NCI-H1417 treated with DMSO at 0.1 percent for 48 hours (cell line): ENCODE measurements at places on chromosomes 7 and 10.

GRCh38 chr10:21524526-21525366 lies 736 bp downstream of the SKIDA1 start:
- DNase-seq: no peak

DNA sequence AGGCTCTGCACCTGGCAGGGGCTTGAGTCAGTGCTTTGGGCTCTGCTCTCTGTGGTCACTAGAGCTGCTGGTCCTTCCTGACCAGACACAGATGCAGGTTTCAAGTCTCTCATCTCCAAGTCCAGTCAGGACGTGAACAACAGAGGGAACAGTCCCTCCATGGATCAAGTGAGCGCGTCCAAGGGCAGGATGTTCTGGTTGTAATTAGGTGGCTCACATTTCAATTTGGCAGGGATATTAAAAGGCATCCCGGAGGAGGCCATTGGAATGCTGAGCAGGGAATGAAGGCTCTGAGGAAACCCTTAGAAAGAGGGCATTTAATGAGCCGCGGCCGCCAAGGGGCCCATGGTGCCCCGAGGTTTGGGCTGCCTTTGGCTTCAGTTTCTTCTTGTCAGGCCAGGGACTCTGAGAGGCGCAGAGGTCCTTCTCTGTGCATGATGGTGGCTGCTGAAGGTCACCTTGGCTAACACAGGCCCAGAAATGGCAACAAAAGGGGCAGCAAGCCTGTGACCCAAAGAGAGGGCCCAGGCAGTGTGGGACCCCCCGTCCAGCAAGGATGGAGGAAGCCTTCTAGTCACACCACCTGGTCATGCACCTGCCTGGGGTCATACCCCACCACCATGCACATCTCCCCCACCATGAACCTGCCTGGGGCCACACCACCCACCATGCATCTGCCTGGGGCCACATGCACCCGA lies 30.7 kb upstream of the INPP5A start:
- no peak for DNase-seq

GRCh38 chr10:68756766-68757165 lies 35.7 kb downstream of the CCAR1 start:
- no peak for DNase-seq

DNA sequence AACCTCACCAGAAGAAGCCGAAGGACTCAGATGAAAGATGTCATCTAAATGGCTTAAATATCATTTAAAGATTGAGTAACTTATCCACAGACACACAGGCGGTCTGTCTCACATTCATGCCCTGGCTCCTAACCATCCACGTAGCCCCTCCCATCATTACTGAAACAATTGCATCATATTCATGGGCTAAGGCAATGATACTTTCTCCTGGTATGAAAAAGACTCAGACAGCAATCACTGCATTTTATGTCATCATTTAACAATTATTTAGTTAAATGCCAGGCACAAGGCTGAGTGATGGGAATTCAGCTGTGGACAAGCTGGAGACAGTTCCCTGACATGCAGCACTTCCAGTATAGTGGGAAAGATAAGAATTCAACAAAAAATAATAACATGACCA lies 11.2 kb upstream of the TECTB start:
- DNase-seq: no peak

DNA sequence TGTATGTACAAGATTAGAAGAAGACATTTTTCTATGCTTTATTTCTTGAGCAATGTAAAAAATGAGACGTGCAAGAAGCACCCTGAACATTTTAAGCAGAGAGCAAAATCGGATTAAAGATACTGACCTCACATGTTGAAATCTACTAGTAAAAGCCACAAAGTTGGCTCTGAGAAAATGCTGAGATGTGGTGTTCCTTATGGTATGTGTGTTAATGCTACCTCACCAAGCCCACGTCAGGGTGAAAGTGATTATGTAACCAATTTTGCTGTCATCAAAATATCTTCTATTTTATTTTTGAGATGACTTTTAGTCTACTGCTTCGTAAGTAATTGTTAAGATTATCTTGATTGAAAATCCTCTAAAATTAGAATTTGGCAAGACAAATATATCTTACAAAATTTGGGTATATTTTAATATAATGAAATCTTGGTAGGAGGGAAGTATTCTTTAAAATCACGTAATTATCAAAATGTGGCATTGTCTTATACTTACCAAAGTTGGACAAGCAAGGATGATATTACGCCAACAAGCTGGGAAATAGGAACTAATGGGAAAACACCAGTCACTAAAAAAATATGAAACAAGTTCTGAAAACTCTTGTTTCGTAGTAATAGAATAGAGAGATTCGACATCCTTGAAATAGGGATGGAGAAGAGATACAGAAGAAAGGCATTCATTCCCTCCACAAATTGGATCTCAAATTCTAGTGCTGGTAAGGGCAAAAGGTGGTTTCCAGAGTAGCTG lies 5.8 kb downstream of the ADO start:
- no peak for DNase-seq

- DNase-seq: no peak
Measured at GRCh38 chr7:44724276-44724675, 24.4 kb upstream of the ZMIZ2 start.

DNA sequence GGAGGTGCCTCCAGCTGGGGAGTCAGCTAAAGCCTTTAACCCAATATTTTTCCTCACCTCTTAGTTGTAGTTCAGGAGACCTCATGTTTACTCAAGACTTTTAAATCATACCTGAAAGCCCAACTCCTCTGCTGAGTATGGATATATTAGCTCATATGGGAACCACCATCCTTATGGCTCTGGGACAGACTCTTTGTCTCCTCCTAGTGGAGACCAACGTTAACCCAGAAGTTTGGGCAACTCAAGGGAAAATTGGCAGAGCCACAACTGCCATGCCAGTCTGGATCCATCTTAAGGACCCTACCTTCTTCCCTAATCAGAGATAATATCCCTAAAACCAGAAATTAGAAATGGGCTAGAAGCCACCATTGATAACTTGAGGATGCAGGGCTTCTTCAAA lies 80.8 kb downstream of the TMEM106B start:
- no peak for DNase-seq

- peak; percentile 3 for DNase-seq
Measured at GRCh38 chr10:66180581-66181318, 745.1 kb upstream of the LRRTM3 start.

DNA sequence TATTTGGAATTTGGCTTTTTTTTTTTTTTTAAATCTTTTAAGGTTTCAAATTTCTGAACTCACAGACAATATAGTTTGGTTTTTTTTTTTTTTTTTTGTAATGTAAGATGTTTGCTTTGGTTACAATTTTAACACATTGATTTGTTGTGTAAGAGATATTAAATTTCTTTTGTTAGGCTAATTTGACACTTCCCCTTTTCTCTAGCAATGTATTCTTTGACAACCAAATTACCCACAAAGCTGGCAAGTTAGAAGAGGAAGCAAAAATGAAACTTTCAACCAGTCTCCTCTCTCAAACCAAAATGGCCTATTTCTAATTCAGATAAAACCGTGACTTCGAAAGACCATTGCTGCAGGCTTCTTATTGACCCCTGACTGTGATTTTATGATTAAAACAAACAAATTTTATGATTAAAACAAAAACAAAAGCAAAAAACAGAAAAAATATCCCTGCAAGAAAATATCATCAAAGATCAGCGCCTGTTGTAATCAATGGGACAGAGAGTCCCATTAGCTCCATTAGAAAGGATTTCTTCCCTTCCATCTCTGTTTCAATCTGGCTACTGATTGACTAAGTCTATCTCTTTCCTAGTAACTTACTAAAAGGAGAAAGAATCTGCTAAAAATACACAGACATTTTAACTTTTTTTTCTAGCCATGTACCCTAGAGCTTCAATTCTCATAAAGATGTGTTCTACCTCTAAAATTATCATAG lies 489.2 kb downstream of the MDFIC start:
- no peak for DNase-seq

- DNase-seq: no peak
Measured at GRCh38 chr10:123035467-123036086, 26.8 kb downstream of the ACADSB start.

DNA sequence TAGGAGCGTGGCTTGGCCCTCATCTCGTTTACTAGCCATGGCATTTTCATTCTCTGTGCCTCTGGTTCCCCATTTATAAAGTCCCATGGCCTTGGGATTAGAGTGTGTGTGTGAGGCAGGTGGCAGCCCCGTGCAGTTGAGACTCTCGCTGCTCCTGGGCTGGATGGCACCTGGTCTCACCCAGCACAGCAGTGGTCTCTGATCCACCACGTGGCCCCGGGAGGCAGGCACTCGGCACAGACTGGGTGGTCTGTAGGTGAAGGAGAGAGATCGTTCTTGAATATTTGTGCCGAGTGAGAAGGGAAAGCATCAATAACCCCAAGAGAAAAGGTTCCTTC lies 50.4 kb downstream of the CALML3 start:
- no peak for DNase-seq

GRCh38 chr10:107831772-107832171 lies 667.3 kb upstream of the SORCS1 start:
- DNase-seq: no peak

GRCh38 chr10:3873728-3874461 lies 88.9 kb upstream of the KLF6 start:
- no peak for DNase-seq

DNA sequence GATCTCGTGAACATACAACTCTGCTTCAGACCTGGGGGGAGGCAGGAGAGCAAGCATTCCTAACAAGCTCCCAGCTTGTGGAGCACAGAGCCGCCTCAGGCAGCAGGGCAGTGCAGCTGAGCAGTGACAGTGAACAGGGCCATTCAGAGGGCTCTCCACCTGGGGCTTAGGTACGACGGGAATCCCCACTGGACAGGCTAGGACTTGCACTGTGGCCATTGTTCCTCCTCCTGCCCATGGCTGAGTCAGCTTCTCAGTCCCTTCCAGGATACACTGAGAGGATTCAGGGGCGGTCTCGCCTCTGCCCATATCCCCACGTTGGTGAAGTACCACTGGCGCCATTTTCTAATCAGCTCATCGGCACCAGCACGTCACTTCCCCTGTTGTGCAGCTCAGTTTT lies 71.1 kb downstream of the FIGNL1 start:
- no peak for DNase-seq

- DNase-seq: no peak
Measured at GRCh38 chr10:93620925-93621324, 8.6 kb downstream of the PDE6C start.

DNA sequence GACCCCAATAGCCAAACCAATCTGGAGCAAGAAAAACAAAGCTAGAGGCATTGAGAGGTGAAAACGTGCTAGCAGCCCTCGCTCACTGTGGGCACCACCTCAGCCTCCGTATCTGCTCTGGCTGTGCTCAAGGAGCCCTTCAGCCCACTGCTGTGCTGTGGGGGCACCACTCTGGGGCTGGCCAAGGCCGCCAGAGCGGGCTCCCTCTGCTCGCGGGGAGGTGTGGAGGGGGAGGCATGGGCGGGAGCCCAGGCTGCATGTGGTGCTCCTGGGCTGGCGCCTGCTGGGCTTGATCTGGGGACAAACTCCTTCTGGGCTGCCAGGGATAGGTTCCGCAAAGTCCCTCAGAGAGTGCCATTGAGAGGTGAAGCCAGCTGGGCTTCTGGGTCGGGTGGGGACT lies 1002.0 kb downstream of the GATA3 start:
- no peak for DNase-seq

- no peak for DNase-seq
Measured at GRCh38 chr7:46290374-46291049, 369.4 kb upstream of the IGFBP3 start.

- no peak for DNase-seq
Measured at GRCh38 chr10:72509941-72510340, 115.9 kb downstream of the MICU1 start.

- no peak for DNase-seq
Measured at GRCh38 chr10:822661-823367, 108.7 kb downstream of the LARP4B start.

DNA sequence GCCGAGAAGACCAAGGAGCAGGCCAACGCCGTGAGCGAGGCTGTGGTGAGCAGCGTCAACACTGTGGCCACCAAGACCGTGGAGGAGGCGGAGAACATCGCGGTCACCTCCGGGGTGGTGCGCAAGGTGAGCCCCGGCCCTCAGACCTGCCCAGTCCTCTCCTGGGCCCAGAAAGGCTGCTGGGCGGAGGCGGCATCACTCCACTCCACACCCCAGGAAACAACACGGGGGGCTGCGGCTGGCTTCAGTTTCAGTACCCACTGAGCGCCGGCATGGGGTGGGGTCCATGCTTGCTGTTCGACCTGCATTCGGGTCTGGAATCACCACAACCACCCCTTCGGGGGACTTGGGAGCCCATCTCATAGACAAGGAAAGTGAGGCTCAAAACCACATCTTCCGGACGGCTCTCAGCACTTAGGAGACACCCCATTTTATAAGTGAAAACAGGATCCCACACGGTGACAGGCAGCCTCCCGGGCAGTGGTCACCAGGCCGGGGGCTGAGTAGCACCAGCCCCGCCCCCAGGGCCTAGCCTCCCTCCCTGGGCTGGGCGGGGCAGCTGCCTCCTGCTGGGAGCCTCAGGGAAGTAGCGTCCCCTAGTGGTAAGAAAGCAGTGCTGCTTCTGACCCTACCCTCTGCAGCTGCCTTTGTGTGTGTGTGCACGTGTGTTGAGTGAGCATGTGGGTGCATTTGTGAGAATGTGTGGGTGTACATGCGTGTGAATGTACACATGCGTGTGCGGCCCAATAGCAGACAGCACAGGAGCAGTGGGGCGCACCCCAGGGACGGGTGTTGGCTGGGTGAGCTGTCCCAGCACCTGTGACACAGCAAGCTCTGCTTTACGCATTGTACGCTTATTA lies 1.8 kb downstream of the SNCG start:
- DNase-seq: no peak

GRCh38 chr7:151254316-151254715 lies 5.8 kb upstream of the SMARCD3 start:
- no peak for DNase-seq

DNA sequence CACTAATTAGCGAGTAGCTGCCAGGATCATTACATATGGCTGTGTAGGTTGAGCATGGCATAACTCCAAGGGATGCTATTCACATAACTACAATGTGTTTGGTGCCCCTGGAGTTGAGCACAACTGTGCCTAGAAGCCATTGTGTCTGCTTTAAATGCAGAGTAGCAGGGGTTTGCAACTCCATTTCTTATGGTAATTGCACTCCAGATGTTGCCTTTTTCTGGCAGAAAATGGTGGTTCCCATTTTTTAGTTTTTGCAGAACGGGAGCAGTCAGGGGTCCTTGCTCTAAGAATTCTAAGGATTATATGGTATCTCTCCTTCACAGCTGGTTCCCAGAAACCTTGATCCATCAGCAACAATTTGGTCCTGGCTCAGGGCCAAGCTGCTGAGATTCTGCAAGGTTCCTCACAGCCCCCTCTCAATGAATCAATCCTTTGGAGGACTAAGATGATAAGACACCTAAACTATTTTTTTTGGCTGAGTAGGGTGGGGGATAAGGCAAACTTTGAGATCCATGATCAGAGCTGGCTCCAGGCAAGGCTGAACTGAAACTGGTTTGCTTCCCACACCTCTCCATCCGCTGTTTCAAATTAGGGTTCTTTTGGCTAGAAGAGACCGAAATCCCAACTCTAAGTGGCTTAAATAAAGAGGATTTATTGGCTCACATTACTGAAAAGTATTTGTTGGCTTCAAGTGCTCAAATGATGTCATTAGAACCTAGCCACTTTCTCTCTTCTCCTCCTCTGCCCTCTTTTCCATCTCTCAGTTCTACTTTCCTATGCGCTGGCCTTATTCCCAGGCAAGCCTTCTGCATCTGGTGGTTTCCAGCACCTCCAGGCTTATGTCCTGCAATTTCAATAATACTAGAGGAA lies 97.5 kb upstream of the CCDC6 start:
- DNase-seq: no peak
